ENCODE measurements at places on chromosomes 11 and 22.

DNA sequence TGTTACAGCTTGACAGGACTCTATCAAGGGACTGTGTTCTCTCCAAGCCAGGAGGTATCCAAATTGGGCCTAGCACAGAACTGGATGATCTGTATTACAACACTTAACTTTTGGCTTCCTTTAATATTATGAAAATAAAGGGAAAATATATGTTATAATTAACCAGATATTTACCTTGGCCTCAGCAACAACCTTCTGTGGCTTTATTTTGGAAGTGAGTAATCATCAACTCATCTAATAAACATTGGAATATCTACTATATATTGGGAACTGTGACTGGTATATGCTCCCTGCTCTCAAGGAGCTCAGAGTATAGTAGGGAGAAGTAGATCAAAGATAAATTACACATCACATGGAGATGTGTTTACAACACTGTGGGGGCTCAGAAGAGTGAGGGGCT, 352.2 kb downstream of the METTL15 start:
- no peak for DNase-seq

DNA sequence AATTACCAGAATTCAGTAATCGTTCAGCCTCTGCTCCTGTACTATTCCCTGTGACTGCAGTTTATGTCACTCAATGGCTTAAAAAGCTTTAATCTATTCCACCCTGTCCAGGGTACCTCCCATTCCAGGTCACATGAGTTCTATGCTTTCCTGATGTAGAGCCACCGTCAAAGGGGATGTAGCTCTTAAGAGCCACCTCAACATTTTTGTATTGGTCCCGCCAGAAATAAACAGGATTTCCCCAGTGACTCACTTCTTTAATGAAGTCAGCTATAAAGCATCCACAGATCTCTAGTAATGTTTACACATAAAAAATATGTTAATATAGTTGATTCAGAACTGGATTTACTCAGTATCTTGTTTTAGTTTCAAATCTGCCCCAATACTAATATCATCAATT, 1.3 kb upstream of the OR8D1 start:
- DNase-seq: no peak

- DNase-seq: no peak
Observed at GRCh38 chr11:111582881-111583280, 19.4 kb upstream of the SIK2 start.

DNA sequence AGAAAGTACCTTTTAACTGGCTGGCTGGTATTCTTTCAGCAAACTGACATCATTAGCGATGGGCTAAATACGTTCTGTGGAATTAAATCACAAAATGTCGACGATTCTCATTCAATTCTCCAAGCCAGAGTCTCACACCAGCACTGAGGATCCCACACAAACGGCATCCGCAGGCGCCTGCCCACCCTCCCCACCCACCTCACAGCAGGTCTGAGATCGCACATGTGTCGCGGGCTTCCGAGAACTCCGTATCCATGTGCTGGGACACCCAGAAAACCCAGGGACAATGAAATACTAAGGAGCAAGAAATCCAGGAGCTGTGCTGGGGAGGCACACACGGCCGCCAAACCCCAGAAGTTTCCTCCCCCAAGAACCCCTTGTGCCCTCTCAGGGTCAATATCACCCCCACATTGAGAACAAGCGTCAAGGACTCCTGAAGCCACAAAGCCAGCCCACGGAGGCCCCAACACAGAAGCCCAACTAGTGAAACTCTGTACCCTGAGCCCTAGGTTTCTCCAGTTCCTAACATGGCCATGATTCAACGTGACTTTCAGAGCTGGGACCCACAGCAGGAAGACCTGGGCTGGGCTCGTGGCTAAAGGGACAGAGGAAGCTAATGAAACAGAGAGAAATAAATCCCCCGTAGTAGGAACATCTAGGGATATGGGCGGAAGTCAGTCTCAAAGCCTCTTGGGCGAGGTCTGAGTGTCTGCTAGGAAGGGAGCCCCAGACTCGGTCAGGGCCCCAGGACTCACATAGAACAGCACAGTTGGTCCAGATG, 8.0 kb downstream of the TOLLIP start:
- no peak for DNase-seq

DNA sequence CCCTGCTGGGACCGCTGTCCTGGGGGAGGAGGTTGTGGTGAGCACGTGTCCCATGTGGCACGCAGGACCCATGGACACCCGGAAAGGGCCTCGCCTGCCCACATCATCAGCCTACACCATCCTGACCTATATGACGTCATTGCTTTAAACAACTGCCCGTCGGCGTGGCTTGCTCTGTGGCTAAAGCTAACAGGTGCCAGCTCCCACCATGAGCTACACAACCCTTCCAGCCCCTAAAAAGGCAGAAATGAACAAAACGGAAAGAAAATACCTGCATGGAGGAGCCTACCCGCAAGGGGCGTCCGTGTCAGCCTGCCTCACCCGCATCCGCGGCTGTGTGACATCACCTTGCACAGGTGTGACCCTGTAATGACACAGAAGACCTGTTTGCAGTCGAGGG, 481.8 kb downstream of the BRD1 start:
- DNase-seq: no peak

DNA sequence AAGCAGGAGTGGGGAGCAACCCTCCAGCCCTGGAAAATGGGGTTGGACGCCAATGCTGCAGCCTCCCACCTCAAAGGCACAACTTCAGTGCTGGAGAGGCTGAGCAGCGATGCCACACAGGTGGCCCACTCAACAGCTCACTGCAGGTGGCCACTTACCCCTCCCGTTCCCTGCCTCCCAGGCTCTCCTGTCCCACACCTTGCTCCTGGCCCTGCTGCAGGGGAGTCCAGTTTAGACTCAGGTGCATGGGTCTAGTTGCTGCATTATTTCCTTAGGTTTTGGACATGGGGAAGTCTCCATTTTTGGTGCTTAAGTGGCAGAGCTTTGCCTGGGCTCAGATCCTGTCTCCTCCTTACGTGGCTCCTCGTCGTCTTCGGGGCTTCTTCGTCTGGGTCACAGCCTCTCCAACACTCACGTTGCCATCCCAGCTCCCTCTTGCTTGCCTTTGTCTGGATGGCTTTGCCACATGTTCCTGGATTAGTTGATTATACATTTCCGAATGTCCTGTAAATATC, 898.3 kb downstream of the BRD1 start:
- DNase-seq: no peak

- DNase-seq: no peak
Observed at GRCh38 chr11:75326439-75326810, 25.0 kb downstream of the ARRB1 start.

- DNase-seq: no peak
Observed at GRCh38 chr11:72373163-72373562, 61.2 kb downstream of the CLPB start.

GRCh38 chr11:20087118-20087521, 73.2 kb downstream of the DBX1 start:
- DNase-seq: no peak

DNA sequence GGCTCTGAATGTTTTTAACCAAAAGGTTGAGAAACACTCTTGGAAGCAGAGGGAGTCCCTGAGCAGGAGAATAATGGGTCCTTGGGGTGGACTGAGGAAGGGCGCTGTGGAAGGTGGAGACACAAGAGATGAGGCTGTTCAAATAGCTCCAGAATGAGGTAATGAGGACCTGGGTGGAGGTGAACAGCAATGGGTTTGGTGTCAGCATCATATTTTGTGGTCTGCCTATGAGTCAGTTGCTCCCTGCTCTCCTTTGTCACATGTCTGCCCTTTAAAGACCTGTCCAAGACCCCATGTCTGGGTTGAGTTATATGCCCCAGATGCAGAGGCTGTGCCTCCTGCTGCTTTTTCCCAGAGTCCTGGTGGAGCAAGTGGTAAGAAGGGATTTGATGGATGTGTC, 113.6 kb downstream of the BARX2 start:
- no peak for DNase-seq

DNA sequence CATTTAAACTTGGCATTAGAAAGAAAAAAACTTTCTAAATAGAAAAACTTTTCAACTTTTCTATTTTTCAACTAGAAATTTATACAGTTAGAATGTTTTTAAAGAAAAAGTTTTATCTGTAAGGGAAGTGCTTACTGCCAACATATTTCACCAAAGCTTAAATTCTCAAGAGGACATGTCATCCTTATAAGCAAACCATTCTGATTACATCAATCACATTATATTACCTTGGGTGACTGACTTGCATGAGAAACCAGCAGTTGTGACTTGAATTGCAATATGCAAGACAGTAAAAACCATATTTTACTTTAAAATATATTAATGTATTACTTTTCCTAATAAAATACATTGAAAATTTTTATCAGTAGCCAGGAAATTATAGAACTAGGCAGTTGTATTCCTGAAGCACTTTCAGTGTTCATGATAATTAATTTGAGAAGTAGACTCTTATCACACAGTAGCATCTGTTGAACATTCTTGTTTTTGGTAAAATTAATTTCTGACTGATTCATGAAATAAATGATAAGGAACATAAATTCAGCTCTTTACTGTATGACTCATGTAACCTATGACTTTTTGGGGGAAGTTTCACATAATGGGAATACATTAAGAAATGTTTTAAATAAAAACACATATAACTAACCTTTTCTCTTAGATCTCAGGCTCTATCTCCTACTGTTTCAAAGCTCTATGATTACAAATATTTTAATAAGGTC, 345.0 kb upstream of the CCDC179 start:
- no peak for DNase-seq

- no peak for DNase-seq
Observed at GRCh38 chr22:49550141-49550430, 277.6 kb downstream of the BRD1 start.

- no peak for DNase-seq
Observed at GRCh38 chr11:111933872-111934271, 3.3 kb upstream of the DIXDC1 start.

DNA sequence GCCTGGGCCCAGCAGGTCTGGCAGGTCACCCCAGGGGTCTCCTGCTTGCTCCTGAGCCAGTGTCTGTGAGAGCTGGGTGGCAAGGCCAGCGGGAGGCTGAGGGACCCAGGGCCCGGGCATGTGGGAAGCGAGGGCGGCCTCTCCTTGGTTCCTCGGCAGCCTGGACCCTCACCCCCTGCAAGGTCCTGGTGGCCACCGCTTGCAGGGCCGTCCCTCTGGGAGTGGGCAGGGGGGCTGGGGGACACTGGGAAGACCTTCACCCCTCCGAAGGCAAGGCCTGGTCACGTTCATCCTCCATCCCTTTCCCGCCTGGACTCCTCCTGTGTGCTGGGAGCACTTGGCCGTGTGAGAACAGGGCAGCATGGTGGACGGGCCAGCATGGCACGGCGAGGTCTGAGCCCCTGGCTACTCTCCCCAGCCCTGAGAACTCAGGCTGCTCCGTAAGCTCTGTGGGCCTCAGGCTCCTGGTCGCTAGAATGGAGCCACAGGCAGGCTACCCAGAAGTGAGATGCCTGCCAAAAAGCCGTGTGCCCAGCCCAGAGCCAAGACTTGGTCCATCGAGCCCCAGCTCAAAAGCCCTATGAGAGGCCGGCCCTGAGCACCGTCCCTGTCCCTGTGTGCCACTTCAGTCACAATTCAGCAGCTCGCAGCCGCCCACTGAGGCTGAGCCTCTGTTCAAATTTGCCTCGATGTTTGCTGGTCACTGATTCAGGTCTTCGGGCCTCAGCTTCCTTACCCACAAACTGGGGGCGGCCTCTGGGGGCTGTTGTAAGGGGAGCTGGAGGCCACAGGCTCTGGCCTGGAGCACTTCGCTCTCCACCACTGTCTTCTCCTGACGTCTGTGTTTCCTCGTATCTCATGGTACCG, 45.0 kb downstream of the IGLL1 start:
- no peak for DNase-seq

- DNase-seq: no peak
Observed at GRCh38 chr22:30559889-30560288, 13.3 kb upstream of the SEC14L6 start.

DNA sequence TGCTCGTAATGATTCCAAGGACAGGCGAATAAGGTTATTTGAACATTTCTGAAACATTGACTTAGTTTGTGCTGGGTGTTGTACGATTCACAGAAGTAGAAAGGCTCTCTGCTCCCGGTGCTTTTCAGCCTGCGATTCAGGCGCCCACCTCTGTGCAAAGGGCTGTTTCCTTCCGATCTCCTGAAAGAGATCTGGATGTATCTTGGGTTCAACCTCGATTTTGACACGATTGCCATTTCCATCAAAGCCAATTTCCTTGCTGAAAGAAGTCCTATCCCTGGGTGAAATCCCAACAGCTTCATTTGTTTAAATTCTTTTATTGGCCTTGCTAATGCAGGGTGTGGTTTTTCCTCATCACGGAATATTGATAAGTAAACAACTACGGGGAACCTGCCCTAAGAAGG, 1.1 kb upstream of the ZC3H12C start:
- DNase-seq: no peak

GRCh38 chr22:44359496-44360110, 46.9 kb upstream of the SHISAL1 start:
- no peak for DNase-seq

DNA sequence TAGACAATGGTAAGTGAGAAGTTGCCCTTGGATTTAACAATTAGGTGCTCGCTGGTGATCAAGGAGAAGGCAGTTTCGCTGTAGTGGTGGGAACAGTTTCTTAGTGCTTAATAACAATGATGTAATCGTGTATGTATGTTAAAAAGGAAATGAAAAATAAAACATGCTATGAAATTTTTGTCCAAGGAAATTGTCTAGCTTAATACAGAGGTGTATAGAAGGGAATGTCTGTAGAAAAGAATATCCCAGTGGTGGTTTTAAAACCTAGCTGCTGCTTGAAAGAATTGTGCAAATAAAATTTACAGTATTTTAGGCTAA, 53.1 kb downstream of the SWAP70 start:
- no peak for DNase-seq

DNA sequence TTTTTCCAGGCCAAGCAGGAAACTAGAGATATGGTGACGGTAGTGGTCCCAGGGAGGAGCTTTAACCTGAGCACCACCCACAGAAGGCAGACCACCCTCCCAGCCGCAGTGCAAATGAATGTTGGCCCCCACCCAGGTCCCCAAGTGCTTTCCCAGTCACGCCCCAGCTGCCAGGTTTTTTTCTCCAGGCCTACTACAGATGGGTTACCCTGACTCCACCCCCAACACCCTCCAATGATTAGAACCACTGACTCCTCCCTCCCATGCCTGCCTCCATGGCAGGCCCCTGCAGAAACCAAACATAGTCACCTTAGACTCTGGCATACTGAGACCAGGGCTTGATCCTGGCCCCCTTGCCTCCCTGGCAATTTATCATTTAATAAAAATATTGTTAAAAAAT, 58.7 kb upstream of the CHST1 start:
- DNase-seq: no peak

DNA sequence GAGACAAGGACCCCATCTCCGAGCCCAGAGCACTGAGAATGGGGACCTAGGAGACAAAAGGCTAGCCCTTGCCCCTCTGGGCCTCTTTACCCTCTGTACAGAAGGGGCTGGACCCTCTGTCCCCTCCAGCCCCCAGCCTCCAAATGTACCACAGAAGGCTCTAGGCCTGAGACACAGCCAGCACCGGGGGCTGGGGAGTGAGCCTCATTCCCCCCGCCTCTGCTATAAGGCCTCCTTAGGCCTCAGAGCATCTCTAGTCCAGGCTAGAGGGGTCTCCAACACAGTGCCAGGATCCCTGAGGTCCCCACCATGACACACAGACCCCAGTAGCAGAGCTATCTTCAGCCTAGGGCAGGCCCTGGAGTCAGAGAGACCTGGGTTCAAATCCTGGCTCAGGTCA, 4.8 kb downstream of the SMTN start:
- DNase-seq: no peak
